ENCODE measurements at places on chromosomes 6 and 20.

GRCh38 chr6:158860279-158860865 lies 41.2 kb upstream of the EZR start:
- no peak for DNase-seq

DNA sequence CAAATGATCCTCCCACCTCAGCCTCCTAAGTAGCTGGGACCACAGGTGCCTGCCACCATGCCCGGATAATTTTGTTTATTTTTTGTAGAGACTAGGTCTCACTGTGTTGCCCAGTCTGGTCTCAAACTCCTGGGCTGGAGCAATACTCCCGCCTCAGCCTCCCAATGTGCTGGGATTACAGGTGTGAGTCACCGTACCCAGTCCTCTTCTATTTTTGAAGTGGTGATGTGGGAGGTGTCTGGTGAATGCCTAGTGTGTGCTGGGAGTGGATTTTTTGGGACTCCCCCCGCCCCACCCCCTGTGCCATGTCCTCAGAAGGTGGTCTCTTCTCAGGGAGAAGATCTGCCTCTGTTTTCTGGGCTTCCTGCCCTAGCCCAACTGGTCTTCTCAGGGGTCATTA lies 47.9 kb upstream of the CLDN20 start:
- DNase-seq, result no peak

DNA sequence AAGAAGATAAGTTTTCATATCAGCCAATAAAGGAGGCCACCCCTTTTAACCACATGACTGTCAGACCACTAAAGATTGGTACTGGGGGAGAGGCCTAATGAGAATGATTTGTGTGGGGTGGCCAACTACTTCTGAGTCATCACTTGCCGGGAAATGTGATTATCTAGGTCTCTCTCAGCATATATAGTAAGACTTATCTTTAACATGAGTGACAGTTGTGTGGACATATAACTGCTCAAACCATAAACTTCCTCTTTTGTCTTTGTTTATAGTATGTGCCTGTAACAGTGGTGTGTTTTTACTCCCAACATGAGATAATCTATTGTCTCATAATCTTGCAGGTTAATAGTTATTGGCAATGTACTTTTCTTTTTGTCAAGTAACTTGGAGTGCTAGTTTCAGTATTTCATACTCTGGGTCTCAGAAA lies 312.4 kb downstream of the CDKAL1 start:
- DNase-seq, result no peak

- DNase-seq, result no peak
Observed at GRCh38 chr6:16819752-16820151, 58.5 kb upstream of the ATXN1 start.

DNA sequence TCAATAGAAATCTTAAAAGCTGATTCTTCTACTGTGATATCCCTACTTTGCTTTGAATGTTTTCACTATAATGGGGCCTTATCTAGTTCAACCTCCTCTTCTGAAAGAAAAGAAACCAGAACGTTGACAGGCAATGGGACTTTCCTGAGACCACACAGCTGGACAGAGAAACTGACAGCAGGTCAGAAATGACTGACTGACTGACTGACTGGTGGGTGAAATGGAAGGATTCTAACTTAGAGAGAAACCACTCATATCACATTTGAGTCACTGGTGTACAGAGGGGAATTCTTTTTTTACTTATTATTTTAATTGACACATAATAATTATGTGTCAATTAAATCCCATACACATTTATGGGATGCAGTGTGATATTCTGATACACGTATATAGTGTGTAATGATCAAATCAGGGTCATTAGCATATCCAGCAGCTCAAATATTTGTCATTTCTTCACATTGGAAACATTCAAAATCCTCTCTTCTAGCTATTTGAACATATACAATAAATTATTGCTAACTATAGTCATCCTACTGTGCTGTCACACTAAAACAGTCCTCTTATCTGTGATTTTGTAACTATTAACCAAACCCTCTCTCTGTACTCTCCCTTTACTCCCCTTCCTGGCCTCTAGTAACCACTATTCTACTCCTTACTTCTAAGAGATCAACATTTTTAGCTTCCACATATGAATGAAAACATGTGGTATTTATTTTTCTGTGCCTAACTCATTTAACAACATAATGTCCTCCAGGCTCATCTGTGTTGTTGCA lies 64.8 kb upstream of the NRSN1 start:
- no peak for DNase-seq

DNA sequence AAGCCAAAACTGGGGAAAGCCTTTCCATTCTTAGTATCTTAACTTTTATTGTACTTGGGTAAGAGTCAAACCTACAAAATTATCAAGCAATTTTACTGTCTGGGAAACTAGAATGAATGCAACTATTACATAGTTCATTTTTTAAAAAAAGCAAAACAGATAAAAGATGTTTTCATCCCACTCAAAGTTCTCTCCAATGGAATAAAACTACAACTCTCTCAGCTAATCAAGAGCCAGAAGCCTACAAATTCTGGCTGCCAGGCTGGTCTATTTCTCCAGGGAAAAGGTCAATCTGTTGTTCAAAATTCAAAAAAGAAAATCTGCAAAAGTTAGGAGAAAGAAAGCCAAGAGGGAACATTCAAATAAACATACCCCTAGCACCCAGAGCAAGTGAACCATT lies 56.2 kb downstream of the COL12A1 start:
- no peak for DNase-seq

GRCh38 chr20:50794181-50794845 lies 548 bp upstream of the BCAS4 start:
- no peak for DNase-seq

DNA sequence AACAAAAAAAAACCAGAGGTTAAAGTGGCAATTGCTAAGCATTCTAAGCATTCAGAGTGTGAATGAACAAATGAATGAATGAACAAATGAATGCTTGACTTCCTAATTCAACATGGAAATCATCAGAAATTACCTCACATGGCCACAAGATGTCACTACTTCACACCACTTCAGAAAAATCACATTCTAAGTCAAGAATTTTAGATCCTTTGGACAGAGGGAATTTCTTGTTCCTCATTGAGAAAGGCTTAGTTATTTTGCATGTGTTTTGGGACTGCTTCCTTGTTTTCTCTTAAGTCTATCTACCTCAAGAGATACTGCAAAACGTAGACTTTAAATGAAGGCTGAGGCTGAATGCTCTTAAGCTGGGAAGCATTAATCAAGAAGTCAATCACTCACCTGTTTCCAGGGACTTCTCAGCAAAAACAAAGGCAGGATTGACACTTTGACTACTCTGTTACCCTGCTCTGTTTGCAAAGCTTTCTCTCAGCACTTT lies 120.2 kb downstream of the MBOAT1 start:
- peak; percentile 36 for DNase-seq

DNA sequence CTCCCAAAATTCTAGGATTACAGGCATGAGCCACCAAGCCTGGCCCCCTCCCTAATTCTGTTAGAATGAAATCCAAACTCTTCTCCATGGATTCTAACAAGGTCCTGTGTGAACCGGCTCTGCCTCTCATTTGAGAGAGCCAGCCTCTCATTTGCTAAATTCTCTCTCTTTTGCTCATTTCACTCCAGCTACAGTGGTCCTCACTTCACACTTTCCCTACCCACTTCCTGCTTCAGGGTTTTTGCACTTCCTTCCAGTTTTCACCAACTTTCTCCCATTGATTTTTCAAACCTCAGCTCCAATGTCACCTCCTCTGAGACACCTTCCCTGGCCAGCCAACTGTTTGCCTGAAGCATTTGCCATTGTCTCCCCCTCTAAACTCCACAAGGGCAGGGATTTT lies 5.1 kb downstream of the COX4I2 start:
- DNase-seq, result no peak

- no peak for DNase-seq
Observed at GRCh38 chr20:3121271-3121911, 36.9 kb upstream of the AVP start.

GRCh38 chr6:12709556-12710232 lies 6.9 kb upstream of the PHACTR1 start:
- no peak for DNase-seq

DNA sequence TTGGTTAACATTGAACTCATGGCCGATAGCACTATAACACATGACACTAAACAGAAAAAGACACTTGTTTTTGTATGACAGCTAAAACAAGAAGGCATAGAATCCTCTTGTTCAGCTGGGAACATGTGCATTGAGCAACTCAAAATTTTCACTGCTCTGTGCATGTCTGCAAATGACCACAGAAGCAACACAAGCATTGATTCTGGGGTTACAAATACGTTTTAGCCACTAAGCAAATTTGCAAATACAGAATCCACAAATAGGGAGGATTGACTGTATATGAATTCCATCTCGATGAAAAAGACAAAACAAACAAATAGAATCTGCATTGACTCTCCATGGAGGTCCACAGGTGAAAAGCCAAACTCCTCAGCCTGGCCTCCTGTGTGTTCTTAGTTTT lies 31.7 kb downstream of the C6orf132 start:
- no peak for DNase-seq

DNA sequence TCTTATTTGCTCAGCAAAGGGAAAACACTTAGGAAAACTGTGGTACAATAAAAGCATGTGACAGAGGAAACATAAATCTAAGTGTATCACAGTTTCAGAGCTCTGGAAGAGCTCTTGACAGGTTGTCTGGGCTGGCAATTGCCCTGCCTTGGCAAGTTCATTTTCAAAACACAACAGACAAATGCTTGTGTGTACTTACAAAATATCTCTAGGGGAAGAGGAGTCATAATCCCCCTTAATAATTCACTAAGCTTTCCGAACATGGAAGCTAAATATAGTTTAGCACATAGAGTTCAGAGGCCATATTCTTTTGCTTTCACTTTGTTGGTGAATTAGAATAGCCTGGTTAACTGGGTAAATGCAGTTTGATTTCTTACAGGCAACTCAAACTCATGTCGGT lies 211.6 kb upstream of the THEMIS start:
- no peak for DNase-seq

DNA sequence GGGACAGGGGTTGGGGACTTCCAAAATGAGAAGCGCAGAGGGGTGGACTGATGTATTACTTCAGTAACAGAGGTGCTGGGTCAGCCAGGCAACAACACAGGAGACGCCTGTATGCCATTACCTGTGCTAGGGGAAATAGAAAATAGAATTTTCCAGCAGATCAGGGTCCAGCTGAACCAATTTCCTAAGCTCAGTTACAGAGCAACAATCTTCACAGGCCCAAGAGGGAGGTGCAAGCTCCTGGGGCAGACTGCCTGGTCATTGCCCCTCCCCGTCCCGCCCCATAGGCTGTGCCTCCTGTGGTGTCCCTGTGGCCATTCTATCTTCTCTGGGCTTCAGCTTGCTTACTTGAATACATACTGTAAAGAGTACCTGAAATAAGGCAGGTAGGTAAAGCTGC lies 3.7 kb downstream of the KCNK5 start:
- no peak for DNase-seq

DNA sequence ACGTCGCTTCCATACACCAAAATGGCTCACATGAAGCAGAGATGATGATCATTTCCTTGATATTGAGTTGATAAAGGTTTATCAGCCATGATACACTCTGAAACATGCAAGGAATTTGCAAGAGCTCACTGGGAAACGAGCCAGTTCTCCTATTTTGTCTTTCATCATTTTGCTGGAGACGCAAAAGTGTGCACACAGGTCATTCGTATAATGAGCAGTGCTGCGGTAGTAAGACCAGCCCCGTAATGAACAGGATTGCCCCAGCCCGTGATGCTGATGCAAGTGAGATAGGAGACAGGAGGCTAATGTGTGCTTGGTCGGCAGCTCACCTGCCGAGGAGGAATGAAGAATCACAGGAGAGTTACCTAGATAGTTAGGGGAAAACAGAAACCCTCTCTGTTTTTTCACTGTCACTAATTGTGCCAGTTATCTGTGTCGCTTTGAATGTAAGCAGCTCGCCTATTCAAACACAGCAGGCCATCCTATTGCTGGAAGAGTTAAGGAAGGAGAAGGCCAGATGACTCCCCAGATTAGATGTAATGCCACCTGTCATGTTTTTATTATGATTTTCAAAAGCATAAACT lies 391.8 kb downstream of the SAMD5 start:
- DNase-seq, result no peak

GRCh38 chr20:20366876-20367574 lies 879 bp upstream of the INSM1 start:
- DNase-seq, result peak; percentile 47

GRCh38 chr6:128432394-128432793 lies 88.0 kb downstream of the PTPRK start:
- DNase-seq, result no peak

GRCh38 chr6:27816906-27817305 lies 95.3 kb downstream of the OR2B2 start:
- no peak for DNase-seq

- no peak for DNase-seq
Observed at GRCh38 chr6:77987035-77987384, 334.2 kb downstream of the MEI4 start.

GRCh38 chr20:50332491-50332980 lies 141.9 kb downstream of the CEBPB start:
- no peak for DNase-seq

- no peak for DNase-seq
Observed at GRCh38 chr20:29878777-29879442, 1378.6 kb upstream of the DEFB115 start.

DNA sequence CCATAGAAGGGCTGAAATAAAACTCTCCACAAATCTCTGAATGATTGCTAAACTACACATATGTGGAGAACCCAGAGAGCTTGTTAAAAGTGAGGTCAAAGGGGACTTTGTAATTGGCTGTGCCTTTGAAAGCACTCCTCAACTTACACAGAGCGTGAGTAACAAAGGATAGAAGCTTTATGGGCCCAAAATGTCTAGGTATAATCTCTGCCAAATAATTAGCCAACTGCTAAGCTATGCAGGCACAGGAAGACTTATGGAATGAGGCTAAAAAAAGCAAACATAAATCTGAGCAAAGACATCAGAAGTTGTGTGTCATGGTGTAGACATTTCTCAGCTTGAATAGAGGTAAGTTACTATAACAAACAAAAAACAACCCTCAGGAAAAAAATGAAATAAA lies 23.3 kb upstream of the UST start:
- no peak for DNase-seq

GRCh38 chr6:3631877-3632276 lies 119.6 kb downstream of the PXDC1 start:
- DNase-seq, result no peak

DNA sequence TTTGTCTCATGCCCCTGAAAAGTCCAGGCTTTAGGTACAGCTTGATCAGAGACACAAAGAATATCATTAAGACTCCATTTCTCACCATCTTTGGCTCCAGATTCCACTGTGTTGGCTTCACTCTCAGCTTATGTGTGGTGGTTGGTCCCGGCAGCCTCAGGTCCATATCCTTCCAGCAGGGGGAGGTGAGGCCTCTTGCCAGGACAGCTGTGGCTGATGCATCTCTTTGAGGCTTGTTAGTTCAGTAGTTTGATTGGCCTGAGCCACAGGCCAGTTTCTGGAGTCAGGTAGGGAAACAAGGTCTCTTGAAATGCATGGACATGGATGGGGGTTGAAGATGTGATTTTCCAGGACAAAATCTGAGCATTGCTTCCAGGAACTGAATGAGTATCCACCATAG lies 62.4 kb downstream of the JAG1 start:
- DNase-seq, result no peak

GRCh38 chr6:127954082-127954481 lies 53.2 kb upstream of the THEMIS start:
- no peak for DNase-seq

All from putamen (tissue), 1 donor.